Neural crest cell (in vitro differentiated cells): ENCODE measurements at places on chromosomes 7 and 10.

GRCh38 chr7:128879461-128879938 is 16.8 kb downstream of the ATP6V1F start:
- DNase-seq = no peak

GRCh38 chr7:132573251-132573955 is 2.9 kb downstream of the PLXNA4 start:
- no peak for DNase-seq

- no peak for DNase-seq
Observed at GRCh38 chr7:134931487-134931886, 54.8 kb upstream of the AGBL3 start.

- no peak for DNase-seq
Observed at GRCh38 chr10:126070476-126071215, 174.3 kb downstream of the FANK1 start.

- no peak for DNase-seq
Observed at GRCh38 chr10:92493362-92493761, 80.5 kb downstream of the IDE start.
